ENCODE measurements at places on chromosomes 5 and 9. TPM values are rescaled to one million over a fixed set of nuclear protein-coding genes. Genes with fewer than 3 reads are reported as not detected.
A peak's percentile ranks its signal among the peaks of the same experiment; 100 is the strongest.

GRCh38 chr9:68949271-68950000 lies 64.5 kb downstream of the PRKACG start:
- DNase-seq, result no peak

DNA sequence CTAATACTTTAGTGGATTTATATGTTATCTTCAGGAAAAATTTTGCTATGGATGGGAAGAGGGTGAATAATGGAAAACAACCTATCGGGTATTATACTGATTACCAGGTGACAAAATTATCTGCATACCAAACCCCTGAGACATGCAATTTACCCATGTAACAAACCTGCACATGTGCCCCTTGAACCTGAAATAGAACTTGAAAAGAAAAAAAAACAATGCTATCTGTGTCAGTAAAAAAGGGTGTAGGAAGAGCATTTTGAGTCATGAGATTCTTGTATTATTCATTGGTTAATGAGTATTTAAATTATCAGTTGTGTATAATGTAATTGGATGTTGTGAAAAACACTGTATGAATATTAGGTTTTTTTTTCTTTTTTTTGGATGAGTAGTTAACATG lies 75.4 kb downstream of the PRR16 start:
- no peak for DNase-seq

GRCh38 chr5:176579323-176579722 lies 30.2 kb downstream of the CDHR2 start:
- DNase-seq, result no peak

DNA sequence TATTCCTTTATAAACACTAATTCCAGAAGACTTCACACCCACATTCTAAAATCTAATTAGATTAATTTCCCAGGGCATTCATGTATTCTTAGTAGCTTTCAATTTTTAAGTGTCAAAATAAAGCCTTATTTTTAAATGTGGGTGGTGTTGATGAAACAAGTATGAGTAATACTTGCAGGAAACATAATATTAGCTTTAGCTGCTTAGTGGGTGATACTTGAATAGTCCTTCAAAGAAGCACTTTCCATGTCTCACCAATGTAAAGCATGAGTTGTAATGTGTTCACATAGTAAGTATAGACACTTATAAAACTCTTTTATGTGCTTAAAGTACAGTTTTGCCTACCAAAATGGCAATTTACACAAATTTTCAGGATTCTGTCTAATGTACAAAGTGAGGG lies 6.9 kb downstream of the FNBP1 start:
- no peak for DNase-seq

- no peak for DNase-seq
These were observed 586.3 kb downstream of the PTPRD start for GRCh38 chr9:10026443-10026984.

Gene FOXD4L4
- not detected for total RNA-seq

DNA sequence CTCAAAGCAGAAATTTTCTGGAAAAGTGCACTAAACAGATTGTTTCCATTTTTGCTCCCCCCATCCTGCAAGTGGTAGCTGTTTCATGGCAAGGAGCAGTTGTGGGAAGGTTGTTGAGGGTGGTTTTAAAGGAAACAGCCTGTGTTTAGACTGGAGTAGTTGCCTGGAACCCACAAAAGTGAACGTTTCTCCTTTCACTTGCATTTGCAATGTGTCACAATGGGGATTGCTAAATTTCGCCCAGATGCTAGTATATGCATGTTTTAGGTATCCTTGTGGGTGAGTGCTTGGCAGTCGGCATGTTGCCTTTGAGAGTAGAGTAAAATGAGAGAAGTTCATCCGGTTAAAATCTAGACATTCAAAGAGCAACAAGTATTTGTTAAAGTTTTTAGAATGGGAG lies 1099.9 kb upstream of the DMAC1 start:
- no peak for DNase-seq

Gene GARIN3
- not detected for total RNA-seq

DNA sequence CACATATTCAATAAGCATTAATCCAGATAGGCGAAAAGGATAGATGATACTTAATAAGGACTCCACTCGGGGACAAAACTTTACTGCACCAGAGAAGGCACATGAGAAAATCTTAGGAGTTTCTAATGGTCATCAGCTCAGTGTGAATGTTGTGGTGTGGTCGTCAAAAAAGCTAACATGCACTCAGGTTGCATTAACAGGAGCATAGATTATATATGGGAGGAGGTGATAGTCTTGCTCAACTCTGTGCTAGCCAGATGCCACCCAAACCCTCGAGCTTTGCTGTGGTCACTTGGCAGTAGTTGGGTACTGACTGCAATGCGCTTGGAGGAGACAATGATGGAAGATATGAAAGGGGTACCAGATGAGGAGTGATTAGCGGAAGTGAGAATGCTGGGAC lies 8.6 kb upstream of the COL27A1 start:
- no peak for DNase-seq

DNA sequence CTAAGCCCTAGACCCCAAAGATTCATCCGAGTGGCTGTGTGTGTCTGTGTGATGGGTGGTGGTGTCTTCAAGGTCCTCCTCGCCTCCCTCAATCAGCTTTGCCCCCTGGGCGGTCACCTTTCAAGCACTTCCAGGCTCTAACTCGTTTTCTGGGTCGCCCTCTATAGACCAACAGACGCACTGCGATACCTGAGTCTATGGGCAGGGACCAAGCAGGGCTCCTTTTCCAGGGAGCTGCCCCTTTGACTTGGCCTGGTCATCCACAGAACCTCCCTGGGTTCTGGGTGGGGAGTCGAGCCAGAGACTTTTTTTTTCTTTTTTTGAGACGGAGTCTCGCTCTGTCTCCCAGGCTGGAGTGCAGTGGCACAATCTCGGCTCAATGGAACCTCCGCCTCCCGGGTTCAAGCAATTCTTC lies 1.1 kb downstream of the SLC27A4 start:
- DNase-seq, result peak; percentile 39

Gene FCHO2
- total RNA-seq, result 22.7 TPM

DNA sequence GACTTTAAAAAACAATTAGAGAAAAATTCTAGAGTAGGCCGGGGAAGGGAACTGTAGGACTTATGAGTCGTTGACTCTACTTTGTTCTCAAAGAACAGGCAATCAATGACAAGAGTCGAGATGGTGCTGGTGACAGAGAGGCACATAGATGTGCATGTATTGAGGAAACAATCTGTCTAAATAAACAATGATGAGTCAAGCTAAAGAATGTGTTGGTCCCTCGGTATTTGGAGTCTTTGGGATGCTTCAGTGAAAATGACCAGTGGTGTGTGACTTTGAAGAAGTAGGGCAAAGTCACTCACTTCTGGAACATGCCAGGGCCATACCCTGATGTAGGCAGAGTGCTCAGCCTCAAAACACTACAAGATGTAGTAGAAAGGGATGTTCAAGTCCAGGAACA lies 288.1 kb upstream of the PANK3 start:
- DNase-seq, result no peak

DNA sequence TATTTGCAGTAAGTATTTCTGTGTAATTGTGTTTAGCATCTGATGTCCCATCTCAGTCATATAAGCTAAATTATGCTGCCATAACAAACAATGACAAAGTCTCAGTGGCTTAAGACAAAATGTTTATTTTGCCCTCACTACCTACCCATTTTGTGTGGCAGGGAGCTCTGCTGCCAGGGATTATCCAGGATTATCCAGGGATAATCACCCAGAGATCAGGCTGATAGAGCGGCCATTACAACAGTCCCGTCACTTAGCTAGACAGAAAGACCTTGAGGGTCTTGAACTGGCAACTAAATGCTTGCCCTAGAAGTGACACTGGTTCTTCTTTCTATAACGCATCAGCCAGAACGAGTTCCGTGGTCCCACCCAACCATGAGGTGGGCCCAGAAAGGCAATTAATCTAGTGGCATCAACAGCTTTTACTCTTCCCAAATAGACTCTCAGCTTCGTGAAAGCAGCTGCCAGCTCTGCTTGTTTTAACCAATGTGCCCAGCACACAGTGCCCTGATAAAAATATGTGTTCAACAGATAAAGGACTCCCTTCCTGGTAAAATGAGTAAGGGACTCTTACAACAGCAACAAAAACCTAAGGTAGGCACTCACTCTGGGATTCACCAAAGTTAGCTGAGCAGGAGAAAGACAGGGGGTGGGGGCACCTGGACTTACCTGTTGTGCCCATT lies 22.8 kb downstream of the CCDC69 start:
- no peak for DNase-seq

DNA sequence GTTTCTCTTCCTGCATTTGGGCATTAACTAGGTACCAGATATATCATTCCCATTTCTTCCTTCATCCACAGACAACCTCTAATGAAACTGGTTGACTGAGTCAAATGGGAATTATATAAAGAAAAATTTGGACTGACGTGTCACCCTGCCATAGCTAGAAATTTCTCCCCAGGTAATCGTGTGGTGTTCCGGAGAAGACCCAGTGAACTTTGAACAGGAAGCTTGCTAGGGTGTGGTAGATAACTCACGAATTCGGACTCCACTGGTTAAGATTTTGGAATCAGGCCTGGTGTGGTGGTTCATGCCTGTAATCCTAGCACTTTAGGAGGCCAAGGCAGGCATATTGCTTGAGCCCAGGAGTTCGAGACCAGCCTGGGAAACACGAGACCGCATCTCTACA lies 114.3 kb upstream of the OTULINL start:
- no peak for DNase-seq

- no peak for DNase-seq
These were observed 229.0 kb downstream of the TSSK1B start for GRCh38 chr5:113205807-113206206.

Gene GRIA1
- total RNA-seq, result not detected

DNA sequence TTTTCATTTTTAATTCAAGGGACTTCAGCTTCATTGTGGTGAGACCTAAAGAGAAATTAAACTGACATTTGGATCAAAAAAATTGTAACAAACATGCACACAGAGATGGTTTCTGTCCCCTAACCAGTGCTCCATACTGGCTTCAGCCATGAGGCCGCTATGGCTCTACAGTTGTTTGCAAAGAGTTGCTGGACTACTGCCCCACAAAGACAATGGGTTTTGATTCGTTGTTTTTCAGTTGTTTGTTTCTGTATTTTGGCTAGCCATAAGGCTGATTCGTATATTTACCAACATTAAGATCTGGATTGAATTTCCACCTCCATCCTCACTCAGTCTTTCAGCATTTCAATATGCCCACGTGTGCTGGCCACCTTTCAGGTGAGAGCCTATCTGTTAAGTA lies 163.7 kb upstream of the KIF2A start:
- no peak for DNase-seq

DNA sequence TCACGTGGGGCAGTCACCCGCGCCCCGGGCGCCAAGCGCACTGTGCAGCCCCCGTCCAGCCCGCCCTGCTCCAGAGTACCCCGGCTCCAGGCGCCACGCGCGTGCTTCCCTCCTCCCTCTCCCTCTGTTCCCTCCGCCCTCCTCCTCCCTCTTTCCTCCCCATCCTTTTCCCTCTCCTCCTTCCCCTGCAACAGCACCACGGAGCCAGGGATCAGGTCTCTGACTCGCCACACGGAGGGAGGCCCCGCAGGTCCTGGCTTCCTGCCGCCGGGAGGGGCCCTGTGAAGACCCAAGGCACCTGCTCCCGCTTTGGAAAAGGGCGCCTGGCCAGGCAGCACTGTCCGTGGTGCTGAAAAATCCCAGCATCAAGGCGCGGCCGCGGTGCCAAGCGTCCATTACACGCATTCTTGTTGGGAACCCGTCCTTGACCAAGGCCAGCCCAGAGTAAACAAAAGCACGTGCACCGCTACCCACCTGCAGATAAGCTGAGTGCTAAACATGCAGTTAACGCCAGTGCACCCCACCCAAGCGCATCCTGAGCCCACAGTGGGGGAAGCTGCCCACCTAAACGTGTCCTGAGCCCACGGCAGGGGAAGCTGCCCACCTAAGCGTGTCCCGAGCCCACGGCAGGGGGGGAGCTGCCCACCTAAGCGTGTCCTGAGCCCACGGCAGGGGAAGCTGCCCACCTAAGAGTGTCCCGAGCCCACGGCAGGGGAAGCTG lies 21.7 kb downstream of the SLC6A18 start:
- DNase-seq, result no peak

Gene PRLR
- total RNA-seq, result 0.05 TPM

Gene LCN9
- not detected for total RNA-seq

DNA sequence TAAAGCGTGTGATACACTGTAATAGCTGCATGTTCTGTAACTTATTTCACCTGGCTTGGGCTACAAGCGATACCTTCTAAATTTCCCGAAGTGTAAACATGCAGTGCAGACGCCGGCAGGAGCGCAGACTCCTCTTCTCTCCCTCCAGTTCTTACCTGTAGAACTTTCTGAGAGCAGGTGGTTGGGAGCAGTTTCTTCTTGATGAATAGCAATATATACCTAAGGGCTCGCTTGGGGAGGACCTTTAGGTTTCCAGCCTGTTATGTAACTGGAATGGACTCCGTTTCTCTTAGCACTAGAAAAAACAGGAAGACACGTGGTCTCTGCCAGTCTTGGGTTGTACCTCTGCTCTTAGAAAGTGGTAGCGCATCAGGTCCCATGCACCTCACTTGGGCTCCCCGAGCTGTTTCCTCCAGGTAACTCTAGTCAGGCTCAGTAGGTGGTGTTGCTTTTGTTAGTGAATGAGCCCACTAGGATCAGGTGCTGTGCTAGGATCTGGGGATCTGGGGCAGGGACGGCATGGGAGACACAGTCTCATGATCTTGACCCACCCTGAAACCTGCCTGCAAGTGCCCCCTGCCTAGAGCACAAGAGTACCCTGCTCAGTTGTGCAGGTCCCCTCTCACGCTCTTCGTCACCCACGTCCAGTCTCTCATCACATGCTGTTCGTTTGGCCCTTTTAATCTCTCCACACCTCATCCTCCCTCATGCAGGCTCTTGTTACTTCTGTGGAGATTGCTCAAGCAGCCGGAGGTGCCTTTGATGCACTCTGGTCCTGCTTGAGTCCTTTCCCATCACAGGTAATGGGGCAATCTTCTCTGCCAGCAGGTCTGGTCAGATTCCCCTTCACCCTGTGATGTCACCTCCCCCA lies 2.8 kb downstream of the TENT4A start:
- DNase-seq, result no peak

GRCh38 chr5:38932854-38933408 lies 87.1 kb downstream of the OSMR start:
- DNase-seq, result no peak

- no peak for DNase-seq
These were observed 1032.3 kb upstream of the NUDT12 start for GRCh38 chr5:104594850-104595249.

DNA sequence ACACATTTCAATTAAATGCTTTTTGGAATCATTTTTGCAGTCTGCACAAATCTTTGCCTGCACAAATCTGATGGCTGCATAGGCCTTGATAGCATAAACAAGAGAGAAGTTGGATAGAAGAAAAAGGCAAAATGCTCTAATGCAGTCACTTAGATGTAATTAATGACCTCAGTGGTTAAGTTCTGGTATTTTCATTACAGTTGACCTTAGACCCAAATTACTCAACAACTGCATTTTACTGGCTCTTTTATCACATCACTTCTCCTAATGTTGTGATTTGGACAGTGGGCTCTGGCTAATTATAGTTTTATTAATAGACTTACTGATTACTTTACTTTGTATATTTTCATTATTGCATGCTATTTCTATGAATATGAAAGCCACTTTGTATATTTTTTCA lies 34.3 kb downstream of the NTRK2 start:
- DNase-seq, result no peak

Gene CD274
- total RNA-seq, result 4.9 TPM

Gene PTGES
- total RNA-seq, result 0.39 TPM

Gene MYOZ3
- total RNA-seq, result not detected

Measured in natural killer cell (primary cell).